ENCODE measurements at places on chromosomes 11 and 22.

DNA sequence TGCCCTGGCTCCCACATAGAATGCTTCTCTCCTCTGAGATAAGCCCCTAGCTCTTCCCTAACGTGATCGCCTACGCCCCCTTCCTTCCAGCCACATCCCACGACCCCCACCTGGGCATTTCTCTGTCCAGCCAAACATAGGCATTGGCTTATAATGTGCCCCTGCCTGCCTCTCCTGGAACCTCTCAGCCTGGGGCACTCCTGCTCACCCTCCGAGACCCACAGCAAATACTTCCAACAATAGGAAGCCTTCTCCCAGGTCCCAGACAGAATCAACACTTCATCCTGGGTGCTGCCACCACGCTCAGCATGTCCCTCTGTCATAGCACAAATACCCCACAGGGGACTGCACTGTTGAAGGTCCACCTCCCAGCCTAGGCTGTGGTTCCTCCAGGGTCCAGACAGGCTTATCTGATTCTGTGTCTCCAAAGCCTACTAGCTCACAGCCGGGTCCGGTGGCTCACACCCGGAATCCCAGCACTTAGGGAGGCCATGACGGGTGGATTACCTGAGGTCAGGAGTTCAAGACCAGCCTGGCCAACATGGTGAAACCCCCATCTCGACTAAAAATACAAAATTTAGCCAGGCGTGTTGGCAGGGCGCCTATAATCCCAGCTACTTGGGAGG, 24.2 kb upstream of the TMPRSS4 start:
- no peak overlapping the region for H3K27ac ChIP-seq
- H3K4me1 ChIP-seq, result no peaks in the 10 kb centered on the region
- H3K27me3 ChIP-seq, result no peaks in the 10 kb centered on the region
- no peak for DNase-seq
- H3K36me3 ChIP-seq, result no peaks in the 10 kb centered on the region
- no peak overlapping the region for H3K4me3 ChIP-seq

GRCh38 chr22:25745341-25746011, 3.5 kb downstream of the MYO18B start:
- no peak for DNase-seq
- no peak overlapping the region for H3K4me3 ChIP-seq
- no peaks in the 10 kb centered on the region for H3K4me1 ChIP-seq
- peaks cover 20% of the 10 kb centered on the region for H3K27me3 ChIP-seq

DNA sequence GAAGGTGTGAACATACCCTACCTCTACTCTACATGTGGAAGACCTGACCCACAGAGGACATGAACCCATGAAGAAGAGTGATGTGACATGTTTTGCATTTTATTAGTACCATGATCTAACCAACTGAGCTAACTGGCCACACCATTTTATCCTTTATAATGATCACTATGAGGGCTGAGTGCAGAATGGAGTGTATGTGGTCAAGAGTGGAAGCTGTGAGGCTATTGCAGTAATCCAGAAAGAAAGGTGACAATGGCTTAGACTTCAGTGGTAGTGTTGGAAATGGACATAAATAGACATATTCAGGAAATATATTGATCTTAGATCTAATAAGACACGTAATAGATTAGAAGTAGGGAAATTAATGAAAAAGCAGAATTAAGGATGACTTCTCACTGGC, 3.8 kb downstream of the SRSF8 start:
- no peaks in the 10 kb centered on the region for H3K36me3 ChIP-seq
- no peak for DNase-seq
- H3K4me1 ChIP-seq, result no peaks in the 10 kb centered on the region
- H3K4me3 ChIP-seq, result no peak overlapping the region
- H3K27ac ChIP-seq, result no peak overlapping the region

DNA sequence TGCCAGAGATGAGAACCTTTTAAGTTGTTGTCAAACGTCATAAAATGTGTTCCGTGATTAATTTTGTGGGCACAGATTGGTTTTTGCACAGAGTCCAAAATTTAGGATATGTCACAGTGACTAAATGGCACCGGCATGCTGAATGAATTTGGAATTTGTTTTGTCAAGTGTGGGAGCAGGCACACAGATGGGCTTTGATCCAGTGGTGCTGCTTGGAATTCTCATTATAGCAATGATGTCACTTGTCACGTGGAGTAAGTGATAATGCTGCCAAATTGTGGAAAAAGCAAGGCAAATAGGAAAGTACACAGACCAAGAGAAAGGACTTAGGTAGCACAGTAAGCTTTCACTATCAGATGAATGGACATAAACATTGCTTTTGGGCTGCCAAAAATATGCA, 8.0 kb upstream of the LIN7C start:
- H3K27ac ChIP-seq, result no peak overlapping the region
- no peak overlapping the region for H3K4me3 ChIP-seq
- no peaks in the 10 kb centered on the region for H3K36me3 ChIP-seq
- H3K27me3 ChIP-seq, result no peaks in the 10 kb centered on the region

- no peak overlapping the region for H3K4me3 ChIP-seq
- no peaks in the 10 kb centered on the region for H3K36me3 ChIP-seq
- no peaks in the 10 kb centered on the region for H3K27me3 ChIP-seq
Measured at GRCh38 chr11:8329336-8329735, 65.7 kb upstream of the LMO1 start.

GRCh38 chr11:33804471-33804870, 30.2 kb upstream of the FBXO3 start:
- H3K36me3 ChIP-seq, result no peaks in the 10 kb centered on the region
- H3K27me3 ChIP-seq, result no peaks in the 10 kb centered on the region
- 0 out of 2 replicates have a peak, but pooled peaks cover 3% of the 10 kb centered on the region for H3K4me1 ChIP-seq
